ENCODE measurements at places on chromosomes 13 and 19.

DNA sequence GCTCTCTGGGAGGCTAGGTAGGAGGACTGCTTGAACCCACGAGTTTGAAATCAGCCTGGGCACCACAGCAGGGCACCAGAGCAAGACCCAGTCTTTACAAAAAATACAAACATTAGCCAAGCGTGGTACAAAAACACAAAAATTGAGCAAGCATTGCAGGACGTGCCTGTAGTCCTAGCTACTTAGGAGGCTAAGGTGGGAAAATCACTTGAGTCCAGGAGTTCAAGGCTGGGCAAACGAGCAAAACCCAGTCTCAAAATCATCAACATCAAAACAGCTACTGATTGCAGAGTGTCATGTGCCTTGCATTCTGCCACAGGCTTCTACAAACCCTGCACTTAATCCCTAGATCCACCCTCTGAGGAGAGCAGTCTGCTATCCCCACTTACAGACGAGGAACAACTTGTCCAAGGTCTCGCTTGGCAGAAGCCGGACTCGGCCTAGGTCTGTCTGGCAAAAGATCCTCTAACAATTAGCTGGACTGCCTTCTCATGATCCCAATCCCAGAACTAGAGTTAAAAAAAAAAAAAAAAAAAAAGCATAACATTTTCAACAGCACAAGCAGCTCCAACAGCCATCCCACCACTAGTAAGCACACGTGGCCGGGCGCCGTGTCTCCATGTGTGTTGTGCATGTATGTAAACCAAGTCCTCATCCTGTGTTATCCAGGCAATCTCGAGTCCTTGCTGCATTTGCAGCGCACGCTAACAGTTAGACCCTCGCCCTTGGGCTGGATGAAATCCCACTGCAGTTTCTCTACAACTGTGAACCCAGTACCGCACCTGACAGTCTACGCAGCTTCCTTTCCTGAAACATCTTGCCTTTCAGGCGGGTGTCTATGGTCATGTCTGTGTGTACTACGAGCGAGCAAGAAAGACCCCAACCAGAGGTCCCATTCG is 2.0 kb downstream of the PPP6R1 start:
- no peak for DNase-seq

- DNase-seq: no peak
These were observed 199.3 kb downstream of the KCNRG start for GRCh38 chr13:50214514-50214913.

DNA sequence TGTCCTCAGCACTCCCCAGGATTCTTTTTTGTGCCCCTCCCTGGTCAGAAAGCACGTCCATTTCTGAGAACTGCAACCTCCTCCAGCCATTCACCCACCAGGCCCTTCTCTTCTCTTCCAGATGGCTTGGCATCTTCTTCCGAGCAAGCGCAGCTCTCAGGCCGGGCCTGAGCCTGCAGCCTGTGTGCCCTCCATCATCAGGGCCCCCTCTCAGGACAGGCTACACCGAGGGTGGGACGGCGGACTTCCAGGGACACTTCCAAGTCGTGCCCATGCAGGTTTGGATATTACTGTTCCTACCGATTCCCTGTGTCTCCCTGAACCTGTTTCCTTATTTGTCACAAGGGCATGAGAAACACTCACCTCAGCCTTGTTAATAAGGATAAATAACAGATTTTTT is 28.4 kb downstream of the SOX1 start:
- no peak for DNase-seq

DNA sequence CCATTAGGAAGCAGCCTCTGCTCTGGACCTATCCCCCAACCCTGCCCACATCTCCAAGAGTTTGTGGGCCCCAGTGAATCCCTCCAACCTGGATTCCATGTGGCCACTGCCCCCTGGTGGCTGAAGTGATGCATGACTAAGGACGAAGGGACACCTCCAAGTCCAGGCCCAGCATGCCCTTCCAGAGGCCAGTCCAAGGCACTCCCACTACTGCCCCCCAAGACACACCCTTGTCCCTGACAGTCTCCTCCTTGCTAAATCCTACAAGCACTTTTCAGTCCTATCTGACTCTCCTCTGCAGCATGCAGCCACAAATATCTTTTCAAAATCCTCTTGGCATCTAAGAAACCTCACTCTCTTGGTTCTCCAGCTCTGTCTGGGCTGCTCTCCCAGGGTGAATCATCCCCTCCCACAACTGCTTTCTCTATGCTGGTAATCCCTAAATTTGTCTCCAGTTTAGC is 33.0 kb downstream of the DEDD2 start:
- DNase-seq: peak; percentile 56

- no peak for DNase-seq
These were observed 232.1 kb downstream of the DIAPH3 start for GRCh38 chr13:59931621-59932020.

GRCh38 chr19:46036744-46037128 is 4.1 kb downstream of the IGFL4 start:
- no peak for DNase-seq

DNA sequence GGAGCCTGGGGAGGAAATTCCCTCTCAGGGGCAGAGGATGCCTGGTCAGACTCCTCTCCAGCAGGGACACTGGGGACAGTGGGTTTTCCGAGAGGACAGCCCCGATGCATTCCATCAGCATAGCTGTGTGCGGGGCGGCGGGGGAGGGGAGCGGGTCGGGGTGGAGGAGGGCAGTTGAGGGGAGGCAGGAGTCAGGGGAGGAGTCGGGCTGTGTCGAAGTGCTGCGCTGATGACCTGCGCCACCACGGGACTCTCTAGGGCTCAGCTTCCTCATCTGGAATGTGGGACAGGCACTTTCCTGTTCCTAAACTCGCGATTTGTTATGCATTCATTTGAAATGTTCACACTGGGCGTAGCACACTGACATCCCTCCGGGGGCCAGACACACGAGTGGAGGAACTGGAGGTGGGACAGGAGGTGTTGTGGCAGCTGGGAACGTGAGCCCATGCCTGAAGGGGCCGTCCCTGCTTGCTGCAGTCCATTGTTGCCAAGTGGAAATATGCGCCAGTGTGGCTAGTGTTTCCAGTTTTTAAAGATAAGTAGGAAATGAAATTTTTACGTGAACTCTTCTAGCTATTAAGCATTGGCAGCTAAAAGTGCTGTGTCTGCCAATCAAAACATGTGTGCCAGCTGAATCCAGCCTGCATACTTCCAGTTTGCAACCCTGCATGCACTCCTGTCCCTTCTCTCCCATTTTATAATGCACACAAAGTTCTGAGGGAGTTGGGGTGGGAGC is 43.3 kb downstream of the FLT1 start:
- DNase-seq: no peak

GRCh38 chr13:30339738-30340330 is 32.5 kb upstream of the KATNAL1 start:
- no peak for DNase-seq

- DNase-seq: no peak
These were observed 4.6 kb downstream of the RBM26 start for GRCh38 chr13:79401259-79402070.

DNA sequence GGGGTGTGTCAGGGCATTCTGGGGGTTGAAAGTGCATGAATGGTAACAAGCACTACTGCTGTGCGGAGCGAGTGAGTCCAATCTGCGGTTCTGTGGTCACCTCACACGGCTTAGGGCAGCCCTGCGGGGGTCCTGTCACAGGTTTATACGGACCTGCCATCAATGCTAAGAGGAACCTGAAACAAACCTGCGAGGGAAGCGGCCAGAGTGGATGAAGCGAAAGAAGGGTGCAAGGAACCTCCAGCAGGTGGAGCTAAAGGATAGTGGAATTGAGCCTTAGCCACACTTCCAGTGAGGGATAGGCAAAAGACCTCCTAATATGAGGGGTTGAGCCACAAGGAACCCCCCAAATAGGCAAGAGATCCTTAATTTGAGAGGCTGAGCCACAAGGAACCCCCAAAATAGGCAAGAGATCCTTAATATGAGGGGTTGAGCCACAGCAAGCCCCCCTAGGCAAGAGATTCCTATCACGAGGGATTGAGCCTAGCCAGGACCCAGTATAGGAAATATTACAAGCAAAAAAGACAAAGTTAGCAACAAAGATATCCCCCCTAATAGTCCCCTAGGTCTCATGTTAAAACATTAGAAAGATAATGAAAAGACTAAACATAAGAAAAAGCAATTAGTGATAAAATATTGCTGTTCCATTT is 6.3 kb upstream of the ZNF69 start:
- DNase-seq: peak; percentile 45

DNA sequence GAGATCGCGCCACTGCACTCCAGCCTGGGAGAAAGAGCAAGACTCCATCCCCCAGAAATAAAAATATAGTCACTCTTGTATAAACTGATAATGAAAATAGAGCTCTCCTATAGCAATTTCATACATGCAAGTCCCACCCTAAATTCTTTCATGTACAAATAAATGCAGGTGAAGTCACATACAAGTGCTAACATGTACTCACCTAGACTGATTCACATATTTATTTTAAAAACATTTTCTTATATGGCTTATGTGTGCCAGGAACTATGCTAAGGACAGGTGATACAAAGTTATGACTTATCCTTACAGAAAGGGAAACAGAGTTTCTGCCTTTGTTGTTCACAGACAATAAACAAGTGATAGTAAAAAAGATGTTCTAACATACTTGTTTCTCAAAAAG is 32.0 kb downstream of the USP12 start:
- DNase-seq: no peak

GRCh38 chr13:102800145-102801041 is 1.5 kb downstream of the BIVM start:
- DNase-seq: peak; percentile 68

GRCh38 chr13:72920097-72920496 is 138.2 kb downstream of the PIBF1 start:
- no peak for DNase-seq

- DNase-seq: no peak
These were observed 1.1 kb upstream of the NFIC start for GRCh38 chr19:3365093-3365835.

DNA sequence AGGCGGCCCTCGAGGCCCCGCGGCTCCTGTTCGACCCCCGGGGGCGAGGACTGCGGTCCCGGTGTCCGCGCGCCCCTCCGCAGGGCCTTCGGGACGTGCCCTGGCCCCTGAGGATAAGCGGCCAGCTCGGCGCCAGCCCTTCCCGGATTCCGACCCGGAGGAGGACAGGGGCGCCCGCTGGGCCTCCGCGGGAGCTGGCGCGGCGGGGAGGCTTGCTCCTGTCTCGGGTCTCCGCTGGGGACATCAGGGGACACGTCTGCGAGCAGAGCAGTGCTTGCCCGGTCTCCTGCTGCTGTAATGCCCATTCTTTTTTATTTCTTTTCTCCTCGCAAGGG is 829 bp downstream of the B3GLCT start:
- peak; percentile 23 for DNase-seq

GRCh38 chr13:66137384-66137783 is 1092.8 kb downstream of the PCDH9 start:
- no peak for DNase-seq

DNA sequence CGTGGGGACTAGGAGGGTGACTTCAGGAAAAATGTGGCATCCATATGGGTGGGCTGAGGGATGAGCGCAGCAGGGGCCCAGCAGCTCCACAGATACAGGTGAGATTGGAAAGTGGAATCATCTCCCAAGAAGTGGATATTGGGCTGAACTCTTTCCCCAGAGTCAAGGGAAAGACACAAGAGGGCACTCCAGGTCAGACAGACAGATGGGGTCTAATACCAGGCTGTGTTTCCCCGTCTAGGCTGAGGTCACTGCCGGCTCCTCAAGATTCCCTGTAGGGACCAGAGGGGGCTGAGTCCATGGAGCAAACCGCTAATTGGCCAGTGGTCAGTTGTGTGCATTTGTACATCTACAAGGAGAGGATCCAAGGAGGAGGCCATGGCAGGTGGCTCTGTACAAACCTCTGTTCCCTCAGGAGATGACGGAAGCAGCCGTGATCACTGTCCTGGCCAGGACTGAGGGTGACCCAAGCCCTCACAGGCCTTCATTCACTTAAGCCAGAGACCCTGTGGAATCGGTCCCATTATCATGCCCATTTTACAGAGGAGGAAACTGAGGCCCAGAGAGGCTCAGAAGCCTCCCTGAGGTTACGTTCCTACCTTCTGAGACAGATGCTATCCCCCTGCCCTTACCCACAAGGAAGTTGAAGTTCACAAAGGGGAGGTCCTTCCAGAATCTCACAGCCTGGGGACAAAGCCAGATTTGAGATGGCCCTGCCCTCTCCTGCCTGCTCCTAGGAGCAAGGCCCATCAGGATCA is 14.9 kb upstream of the IGLON5 start:
- no peak for DNase-seq

- no peak for DNase-seq
These were observed 8.8 kb downstream of the METTL21C start for GRCh38 chr13:102686024-102686423.
